ENCODE measurements at places on chromosomes 7 and 10.
A peak's percentile ranks its signal among the peaks of the same experiment; 100 is the strongest.

- no peak for DNase-seq
These were observed 31.7 kb downstream of the DYNC1I1 start for GRCh38 chr7:95804052-95804451.

DNA sequence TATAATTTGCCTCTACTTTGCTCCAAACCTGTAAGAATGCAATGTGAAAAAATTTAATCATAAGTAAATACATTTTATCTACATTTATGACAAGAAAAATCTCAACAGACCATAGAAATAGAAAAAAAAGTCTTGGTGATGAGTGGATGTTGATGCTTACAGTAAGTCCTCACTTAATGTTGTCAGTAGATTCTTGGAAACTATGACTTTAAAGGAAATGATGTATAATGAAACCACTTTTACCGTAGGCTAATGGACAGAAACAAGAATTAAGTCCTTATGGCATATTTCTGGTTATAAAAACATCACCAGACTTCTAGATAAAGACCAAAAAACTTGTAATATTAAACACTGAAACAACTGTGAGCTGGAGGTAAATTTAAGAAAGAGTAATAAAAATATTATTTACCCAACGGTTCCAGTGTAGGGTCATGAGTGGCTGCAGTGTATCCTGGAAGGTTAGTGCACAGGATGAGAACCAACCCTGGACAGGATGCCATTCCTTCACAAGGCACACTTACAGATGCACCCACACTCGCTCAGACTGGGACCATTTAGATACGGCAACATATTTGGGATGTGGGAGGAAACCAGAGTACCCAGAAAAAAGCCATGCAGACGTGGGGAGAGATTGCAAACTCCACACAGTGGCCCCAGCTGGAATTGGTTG, 76.3 kb downstream of the GLCCI1 start:
- DNase-seq, result no peak

DNA sequence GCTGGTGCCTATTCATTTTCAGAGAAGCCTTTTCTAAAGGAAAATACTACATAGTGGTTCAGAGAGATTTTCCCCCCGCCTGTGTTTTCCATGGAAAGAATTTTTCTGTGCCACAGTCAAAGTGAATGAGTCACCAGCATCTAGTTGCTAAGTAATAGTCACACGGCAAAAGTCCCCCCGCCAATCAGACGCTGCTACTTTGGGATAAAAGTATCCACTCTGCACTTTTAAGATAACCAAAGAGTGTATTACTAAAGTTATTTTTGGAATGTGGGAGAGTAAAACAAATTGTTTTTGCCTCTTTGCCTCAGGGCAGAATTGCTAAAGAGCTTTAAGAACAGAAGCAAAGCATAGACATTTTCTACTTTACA, 23.5 kb downstream of the ABLIM1 start:
- DNase-seq, result peak; percentile 91

- DNase-seq, result peak; percentile 52
These were observed 40.4 kb upstream of the DLX5 start for GRCh38 chr7:97064972-97065587.

DNA sequence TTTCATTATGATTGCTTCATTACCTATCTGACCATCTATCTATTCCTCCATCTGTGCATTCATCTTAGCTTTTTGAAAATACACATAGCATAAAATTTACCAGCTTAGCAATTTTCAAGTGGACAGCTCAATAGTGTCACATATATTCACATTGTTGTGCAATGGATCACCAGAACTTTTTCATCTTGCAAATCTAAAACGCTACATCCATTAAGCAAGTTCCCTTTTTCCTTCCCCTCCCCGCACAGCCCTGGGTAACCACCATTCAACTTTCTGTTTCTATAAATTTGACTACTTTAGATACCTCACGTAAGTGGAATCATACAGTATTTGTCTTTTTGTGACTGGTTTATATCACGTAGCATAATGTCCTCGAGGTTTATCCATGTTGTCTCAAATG, 78.0 kb upstream of the ADRB1 start:
- DNase-seq, result no peak

DNA sequence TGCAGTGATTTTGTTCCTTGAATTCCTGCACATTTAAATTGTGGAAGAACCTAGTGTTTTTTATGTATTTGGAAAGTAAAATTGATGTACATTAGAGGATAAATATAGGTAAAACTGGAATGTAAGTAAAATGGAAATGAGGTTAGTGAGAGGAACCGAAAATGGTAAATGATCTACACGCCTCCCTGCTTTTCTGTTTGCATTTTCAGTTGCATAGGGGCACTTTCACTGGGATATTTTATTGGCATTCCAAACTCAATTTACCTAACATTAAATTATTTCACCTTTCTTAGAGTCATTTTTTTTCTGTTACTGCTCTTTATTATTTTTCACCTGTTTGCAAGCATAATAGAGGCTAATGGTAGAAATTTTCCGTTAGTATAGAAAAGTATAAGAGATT, 8.0 kb downstream of the CDK13 start:
- no peak for DNase-seq

Measured in iris pigment epithelial cell (primary cell).